Lung (tissue), 17 donors: ENCODE measurements at places on chromosomes 7 and 10. TPM values are rescaled to one million over a fixed set of nuclear protein-coding genes. Genes with fewer than 3 reads are reported as not detected.

- DNase-seq, result no peak
These were observed 56.6 kb downstream of the BMPER start for GRCh38 chr7:33961948-33962347.

DNA sequence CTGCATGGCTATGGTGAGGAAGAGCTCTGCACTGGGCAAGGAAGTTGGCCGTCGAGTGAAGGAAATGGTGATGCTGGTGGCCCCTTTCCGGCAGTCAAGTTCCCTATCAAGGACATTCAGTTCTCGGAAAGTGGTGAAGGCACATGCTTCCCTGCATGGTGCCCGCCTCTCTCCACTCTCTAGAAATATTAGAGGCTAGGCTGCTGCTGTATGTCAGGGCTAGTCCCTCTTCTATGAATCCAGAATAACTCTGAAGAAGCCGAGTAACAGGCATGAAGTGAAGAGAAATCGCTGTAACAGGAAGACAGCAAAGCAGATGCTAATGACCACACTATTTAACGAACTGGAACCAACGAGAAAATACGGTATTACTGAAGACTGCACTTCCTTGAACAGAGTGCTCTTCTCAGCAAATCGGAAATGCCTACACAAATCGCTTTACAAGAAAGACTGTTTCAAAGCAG, 5.4 kb downstream of the IDI1 start:
- no peak for DNase-seq

DNA sequence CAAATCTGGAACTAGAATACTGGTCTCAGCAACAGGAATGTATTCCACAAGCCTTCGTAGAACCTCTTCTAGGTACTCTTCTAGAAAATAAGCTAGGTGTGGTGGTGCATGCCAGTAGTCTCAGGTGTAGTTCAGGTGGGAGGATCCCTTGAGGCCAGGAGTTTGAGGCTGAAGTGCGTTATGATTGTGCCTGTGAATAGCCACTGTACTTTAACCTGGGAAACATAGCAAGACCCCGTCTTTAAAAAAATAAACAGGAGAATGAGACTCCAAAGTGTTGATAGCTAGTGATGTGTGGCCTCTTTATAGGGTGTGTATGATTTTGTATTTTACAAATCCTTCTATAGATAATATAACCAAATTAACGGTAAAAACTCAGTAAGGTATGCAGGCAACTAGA, 1.5 kb upstream of the ZNF775 start:
- DNase-seq, result no peak

DNA sequence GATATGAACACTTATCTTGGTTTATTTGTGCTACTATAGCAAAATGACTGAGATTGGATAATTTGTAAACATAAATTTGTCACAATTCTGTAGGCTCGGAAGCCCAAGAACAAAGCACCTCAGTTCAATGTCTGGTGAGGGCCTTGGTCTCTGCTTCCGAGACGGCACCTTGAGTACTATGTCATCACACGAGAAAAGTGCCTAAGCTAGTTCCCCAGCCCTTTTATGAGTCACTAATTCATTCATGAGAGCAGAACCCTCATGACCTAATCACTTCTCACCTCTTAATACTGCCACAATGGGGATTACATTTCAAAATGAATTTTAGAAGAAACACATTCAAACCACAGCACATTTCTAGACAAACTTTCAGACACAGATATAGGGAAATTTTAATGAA, 52.0 kb upstream of the PRSS1 start:
- peak; percentile 22 for DNase-seq

PON2 gene
- 90.4 TPM for polyA plus RNA-seq

DNA sequence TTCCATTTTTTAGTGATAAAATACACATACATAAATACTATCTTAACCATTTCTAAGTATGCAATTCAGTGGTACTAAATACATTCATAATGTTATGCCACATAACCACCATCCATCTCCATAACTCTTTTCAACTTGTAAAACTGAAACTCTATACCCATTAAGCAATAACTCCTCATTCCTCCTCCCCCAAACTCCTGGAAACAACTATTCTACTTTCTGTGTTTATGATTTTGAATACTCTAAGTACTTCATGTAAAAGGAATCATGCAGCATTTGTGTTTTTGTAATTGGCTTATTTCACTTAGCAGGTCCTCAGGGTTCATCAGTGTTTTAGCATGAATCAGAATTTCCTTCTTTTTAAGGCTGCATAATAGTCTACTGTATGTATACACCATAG, 131.8 kb downstream of the TES start:
- no peak for DNase-seq

DNA sequence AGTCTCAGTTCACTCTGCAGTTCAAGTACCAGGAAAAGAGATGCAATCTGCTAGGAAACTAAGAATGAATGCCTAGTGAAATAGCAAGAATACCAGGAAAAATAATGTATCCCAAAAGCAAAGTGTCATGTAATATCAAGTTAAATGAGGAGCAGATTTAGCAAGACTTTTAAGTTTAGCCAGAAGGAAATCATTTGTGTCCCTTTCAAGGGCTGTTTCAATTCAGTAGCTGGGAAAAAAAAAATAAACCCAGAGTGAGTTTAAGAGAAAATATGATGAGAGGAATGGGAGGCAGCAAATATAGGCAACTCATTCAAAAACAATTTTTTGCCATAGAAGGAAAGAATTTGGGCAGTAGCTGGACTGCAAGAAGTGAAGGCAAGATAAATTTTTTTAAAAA, 135.8 kb downstream of the DGKB start:
- DNase-seq, result no peak

TRIM50 gene
- 0.08 TPM for polyA plus RNA-seq

- no peak for DNase-seq
These were observed 147.4 kb downstream of the PRPF18 start for GRCh38 chr10:13734151-13734550.

DNA sequence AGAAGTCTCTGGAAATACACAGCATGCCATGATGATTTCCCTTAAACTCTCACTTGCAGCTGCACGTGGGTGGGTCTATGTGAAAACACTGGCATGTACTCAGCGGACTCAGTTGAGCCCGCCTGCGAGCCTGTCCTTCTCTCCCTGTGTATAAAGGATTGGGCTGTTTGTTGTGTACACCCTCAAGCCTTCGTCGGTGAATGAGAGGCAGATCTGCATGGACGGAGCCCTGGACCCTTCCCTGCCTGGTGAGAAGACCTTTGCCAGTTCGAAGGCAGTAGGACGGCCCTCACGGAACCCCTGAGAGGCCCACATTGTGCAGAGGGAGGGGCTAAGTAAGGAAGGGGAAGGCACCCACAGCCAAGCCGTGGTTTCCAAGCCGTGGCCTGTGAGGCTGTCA, 121.2 kb downstream of the WDFY4 start:
- peak; percentile 51 for DNase-seq

DNA sequence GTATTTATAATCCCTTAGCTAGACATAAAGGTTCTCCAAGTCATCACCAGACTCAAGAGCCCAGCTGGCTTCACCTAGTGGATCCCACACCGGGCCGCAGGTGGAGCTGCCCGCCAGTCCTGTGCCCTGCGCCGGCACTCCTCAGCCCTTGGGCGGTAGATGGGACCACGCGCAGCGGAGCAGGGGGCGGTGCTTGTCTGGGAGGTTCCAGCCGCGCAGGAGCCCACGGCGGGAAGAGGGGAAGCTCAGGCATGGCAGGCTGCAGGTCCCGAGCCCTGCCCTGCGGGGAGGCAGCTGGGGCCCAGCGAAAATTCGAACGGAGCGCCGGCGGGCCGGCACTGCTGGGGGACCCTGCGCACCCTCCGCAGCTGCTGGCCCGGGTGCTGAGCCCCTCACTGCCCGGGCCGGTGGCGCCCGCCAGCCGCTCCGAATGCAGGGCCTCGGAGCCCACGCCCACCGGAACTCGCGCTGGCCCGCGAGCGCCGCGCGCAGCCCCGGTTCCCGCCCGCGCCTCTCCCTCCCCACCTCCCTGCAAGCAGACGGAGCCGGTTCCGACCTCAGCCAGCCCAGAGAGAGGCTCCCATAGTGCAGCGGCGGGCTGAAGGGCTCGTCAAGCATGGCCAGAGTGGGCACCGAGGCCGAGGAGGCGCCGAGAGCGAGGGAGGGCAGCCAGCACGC, 675.6 kb downstream of the REEP3 start:
- no peak for DNase-seq

- DNase-seq, result no peak
These were observed 104.5 kb downstream of the SH3PXD2A start for GRCh38 chr10:103750836-103751235.

GRCh38 chr7:137269240-137269639, 74.3 kb downstream of the PTN start:
- no peak for DNase-seq

ARHGEF35 gene
- 8.4 TPM for polyA plus RNA-seq

ZNF786 gene
- polyA plus RNA-seq, result 2.0 TPM

SHTN1 gene
- polyA plus RNA-seq, result 14.0 TPM

DNA sequence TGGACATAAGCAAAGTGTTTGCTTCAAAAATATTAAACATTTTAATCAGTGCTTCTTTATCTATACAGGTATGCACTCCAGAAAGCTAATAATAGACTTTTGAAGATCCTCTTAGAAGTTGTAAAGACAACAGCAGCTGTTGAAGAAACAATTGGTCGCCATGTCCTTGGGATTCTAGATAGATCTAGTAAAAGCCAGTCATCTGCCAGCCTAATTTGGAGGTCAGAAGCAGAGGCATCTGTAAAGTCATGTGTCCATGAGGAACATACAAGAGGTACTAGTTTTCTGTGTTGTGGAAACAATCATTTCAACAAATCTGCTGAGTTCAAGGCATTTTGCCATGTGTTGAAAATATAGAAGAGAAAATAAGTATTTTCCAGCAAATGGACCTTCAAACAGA, 89.3 kb downstream of the CYP51A1 start:
- DNase-seq, result no peak

DNA sequence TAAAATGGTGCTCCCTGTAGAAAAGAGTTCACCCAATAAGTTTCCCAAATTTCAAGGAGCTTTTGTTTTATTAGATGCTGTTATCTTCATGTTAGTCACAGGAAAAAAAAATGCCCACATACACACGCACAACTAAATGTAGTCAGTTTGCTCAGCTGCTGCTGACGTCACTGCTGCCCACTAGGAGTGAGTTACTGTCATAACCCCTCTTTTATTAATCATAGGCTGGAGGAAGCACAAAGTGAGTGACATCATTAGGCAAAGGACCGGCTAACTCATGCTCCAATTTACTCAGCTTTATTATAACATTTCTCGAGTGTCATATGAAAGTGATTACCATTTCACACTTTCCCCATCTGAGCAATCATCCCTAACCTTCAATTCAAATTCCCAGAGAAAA, 6.7 kb upstream of the INHBA start:
- DNase-seq, result no peak

GRCh38 chr7:7830122-7830878, 111.9 kb upstream of the RPA3 start:
- DNase-seq, result peak; percentile 59

- DNase-seq, result peak; percentile 67
These were observed 403 bp downstream of the CDK6 start for GRCh38 chr7:92835851-92836488.

DNA sequence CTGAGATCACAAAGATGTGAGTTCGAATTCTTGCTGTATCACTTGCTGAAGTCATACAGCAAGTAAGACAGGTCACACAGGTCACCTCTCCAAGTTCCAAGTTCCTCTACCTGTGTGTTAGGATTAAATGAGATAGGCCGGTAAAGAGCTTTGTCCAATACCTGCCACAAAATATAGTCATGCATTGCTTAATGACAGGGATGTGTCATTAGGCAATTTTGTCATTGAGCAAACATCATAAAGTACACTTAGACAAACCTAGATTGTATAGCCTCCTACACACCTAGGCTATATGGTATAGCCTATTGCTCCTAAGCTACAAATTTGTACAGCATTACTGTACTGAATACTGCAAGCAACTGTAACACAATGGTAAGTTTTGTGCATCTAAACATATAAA, 469.4 kb downstream of the KCNMA1 start:
- DNase-seq, result no peak

DNA sequence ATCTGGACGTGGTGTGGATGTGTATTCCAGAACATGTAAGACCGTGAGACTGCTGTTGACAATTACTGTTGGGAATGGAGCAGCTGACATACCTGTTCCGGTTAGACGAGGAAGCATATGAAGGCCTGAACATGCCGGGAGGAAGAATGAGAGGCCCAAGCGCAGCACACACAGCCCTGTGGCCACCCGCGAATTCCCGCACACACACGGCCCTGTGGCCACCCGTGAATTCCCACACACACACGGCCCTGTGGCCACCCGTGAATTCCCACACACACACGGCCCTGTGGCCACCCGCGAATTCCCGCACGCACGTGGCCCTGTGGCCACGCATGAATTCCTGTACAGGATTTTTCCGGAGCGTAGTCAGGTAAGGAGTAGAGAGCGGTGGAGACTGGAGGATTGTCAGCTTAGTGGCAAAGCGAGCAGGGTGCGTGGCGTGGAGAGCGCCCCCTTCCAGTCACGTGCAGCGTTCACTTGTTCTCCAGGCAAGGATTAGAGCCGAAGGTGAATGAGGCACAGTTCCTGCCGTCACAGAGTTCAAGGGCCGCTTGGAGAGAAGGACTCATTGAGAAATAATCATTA, 9.5 kb upstream of the SUN1 start:
- DNase-seq, result no peak

GRCh38 chr10:84188815-84189214, 5.5 kb upstream of the CDHR1 start:
- no peak for DNase-seq

- DNase-seq, result no peak
These were observed 102.1 kb downstream of the GAD2 start for GRCh38 chr10:26318672-26319071.

DNA sequence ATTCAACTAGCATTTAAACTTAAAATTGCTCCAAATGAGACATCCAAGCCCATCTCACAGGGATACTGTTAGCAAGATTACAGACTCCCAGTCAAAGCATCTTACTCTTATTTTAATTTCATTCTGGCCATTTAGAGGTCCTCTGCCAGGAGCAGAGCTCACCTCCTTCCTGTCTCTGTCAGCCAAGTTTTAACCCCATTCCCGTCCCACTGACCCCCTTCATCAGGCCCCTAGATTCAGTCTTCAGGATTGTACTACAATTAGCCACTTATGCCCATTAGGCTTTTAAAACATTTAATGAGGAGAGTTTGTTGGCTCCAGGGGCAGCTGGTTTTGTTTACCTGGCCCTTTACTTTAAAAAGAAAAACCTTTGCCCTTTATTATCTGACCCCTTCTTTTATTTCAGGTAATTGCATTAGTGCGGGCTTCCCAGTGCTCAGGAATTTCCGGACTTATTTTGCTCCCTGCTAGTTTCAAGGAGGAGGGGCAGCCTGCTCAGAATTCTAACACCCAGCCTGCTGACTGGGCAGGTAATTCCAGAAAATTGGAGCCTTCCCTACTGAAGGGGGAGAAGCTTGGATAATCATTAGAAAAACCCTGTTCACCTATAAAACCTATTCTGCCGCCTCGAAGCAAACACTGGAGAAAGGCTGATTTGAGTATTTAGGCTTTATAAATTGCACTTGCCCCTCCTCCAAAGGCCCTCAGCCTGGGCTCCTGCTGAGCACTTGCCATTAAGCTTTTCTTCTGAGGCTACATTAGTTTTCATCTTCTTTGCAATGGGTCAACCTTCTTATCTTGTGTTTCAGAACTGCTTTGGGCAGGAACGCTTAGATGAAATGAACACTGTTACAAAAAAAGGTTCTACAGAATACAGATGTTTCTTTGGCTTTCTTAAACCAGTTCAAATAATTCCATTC, 200.5 kb upstream of the HPS1 start:
- no peak for DNase-seq

GRCh38 chr7:39084349-39084748, 106.6 kb downstream of the POU6F2 start:
- DNase-seq, result no peak
